ENCODE measurements at places on chromosomes 3 and 15. TPM values are rescaled to one million over a fixed set of nuclear protein-coding genes. Genes with fewer than 3 reads are reported as not detected.

- DNase-seq = peak; percentile 55
Observed at GRCh38 chr3:43152649-43153048, 46.8 kb upstream of the POMGNT2 start.

- DNase-seq = no peak
Observed at GRCh38 chr3:108006077-108006771, 84.6 kb downstream of the CD47 start.

DNA sequence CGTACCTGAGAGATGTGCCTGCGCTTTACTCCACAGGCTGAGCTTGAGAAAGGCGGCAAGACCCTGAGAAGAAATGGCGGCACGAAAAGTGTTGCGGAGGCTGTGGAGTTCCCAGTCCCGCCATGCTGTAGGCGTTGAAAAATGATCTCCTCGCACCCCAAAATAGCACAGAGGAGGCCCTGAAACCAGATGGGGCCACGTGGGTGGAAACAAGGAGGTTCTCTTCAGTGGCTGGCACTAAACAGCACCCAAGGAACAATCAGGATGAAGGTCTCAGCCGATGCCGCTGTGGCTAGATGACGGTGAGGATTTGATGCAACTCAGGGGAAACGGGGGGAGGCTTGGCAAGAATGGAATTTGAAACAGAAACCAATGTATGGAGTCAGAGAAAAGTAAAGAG is 57.3 kb downstream of the TMEM212 start:
- DNase-seq = no peak

The ZNF80 gene
- not detected for total RNA-seq

DNA sequence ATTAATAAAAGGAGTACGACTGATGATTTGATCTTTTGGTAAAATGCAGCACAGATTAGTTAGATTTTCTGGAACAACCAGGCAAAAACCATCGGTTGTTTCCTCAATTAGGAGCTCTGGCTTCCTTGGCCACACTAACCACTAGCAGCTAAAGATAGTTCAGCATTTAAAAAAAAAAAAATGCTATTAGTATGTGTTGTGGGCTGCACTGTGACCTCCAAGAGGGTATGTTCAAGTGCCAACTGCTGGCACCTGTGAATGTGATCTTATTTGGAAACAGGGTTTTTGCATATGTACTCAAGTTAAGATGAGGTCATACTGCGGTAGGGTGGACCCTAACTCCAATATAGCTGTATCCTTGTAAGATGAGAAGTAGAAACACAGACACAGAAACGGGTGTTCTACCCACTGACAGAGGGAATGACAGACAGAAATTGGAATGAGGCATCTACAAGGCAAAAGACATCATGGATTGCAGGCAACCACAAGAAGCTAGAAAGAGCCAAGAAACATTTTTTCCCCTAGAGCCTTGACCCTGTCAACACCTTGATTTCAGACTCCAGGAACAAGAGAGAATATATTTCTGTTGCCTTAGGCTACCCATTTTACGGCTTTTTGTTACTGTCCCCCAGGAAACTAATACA is 534.6 kb upstream of the ROBO2 start:
- DNase-seq = no peak

DNA sequence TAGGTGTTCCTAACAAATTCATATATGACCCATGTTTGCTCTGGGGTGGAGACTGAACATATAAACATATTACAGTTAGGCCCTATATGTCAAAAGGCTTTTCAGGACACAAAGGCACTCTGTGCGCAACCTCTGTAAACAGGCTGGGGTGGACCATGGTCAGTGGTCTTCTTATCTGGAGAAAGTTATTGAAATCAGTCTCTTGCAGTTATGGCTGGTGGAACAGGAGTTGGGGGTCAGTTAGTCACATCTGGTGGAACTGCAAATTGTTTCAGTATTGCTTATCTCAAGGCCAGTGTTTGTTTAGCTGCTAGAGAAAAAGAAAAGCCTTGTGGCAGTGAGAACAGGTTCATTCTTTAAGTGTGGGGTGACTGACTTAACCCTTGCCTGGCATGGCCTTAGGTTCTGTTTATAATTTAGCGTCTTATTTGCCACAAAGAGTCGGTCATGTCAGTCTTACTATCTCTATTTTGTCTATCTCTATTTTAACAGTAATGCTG is 5.9 kb upstream of the GP9 start:
- DNase-seq = no peak

DNA sequence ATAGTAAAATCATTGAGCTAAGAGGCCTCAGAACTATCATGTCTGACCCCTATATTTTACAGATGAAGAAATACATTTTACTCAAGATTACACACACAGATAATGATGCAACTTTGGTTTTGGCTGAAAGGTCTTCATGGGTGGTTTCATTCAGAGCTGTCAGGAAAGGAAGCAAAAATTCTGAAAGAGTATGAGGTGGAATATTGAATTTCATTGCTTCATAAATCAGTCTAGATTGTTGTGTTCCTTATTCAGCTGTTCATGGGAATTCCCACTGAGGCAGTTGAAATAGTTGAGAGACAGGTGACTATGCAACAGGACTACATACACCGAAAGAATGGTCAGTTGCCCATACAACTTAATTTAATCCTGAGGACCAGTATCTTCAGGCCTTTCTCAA is 39.4 kb downstream of the CD200 start:
- no peak for DNase-seq

DNA sequence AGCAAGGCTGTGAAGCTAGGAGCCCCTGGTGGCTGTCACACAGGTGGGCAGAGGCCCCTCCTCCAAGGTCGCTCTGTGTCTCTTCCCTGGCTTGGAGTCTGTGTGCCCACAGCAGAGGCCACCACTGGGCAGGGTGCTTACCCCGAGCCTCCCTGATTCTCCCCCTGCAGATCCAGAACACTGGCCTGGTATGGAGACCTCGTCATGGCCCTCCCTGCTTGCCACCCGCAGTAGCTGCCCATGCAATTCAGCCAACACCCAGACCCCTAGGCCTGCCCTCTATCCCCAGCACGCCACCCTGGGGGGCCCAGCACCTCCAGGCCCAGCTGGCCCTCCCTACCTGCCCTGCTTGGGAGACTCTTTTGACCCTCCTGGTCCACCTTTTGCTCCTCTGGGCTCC is 5.5 kb upstream of the RHO start:
- no peak for DNase-seq

- DNase-seq = no peak
Observed at GRCh38 chr3:102104033-102104432, 254.7 kb downstream of the NFKBIZ start.

GRCh38 chr3:188320757-188321156 is 166.8 kb downstream of the LPP start:
- no peak for DNase-seq

DNA sequence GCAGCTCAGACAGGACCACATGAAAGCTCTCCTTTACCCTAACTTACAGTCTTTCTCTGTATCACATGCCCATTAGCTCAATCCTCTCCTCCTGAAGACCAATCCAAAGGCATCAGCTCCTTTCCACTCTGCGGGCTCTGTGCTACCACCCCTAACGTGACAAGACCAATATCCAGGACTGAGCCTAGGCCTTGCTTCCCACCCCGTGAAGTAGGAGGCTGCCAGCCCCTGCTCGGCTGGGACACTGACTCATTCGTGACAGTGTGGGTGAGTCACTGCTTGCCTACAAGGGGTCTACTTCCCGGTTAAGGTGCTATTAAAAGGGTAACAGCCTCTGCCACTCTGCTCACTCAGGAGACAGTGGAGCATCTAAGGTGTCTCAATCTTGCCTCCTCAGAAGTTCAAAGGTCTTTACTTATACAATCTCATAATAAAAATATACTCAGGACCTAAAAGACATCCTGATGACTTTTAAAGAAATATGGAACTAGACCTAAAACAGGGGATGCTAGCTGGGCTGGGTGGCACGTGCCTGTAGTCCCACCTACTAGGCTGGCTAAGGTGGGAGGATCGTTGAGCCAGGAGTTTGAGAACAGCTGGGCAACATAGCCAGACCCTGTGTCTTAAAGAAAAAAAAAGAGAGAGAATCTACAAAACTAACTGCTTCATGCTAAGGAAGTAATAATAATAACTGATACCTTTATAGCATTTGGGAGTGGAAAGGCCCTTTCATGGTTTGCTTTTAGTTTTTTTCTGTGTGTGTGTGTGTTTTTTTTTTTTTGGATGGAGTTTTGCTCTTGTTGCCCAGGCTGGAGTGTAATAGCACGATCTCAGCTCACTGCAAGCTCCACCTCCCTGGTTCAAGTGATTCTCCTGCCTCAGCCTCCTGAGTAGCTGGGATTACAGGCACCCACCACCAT is 55.0 kb downstream of the TMEM44 start:
- no peak for DNase-seq

DNA sequence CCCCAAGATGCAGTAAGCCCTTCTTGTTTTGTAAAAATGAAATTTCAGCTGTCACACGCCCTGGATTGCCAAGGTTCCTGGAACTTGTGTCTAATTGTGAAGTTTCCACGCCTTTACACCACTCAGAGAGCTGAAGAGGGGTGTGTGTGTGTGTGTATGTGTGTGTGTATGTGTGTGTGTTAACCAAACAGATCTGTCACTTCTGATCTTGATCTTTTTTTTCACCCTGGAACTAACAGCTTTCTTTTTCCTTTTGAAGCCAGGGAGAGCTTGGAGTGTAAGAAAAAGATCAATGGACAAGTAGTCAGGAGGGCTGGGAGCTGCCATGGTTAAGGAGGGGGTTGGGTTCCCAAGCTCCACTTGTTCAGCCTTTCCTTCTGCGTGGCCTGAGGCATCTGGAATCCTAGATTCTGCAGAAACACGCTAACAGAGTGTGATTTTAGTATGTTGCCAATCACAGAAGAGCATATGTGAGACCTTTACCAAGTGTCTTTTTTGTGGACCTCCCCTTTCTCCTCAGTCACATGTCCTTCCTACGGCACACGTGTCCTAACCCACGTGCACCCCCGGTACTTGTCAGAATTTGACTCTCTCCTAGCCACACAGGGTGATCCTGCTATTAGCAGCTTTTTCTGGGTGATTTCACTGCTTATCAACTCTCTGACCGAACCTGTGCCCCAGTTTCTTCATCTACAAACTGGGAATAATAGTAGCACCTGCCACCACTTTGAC is 11.5 kb downstream of the TIMP4 start:
- peak; percentile 8 for DNase-seq

The IL17RE gene
- 1.3 TPM for total RNA-seq

DNA sequence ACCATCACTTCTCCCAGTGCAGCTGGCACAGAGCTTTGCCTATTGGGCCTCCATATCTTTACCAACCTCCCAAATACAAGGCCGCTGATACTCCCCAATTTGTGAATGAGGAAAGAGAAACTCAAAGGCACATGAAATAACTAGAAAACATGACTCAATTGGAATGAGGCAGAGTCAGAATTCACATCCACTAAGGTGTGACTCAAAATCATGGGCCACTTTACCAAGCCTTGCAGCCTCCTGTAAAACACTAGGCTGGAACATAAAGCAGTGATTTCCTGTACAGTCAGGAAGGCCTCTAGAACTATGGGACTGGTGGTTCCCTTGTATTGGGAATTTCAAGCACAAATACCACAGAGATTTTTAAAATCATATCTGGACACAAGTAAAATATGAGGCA is 128.6 kb downstream of the DCLK3 start:
- no peak for DNase-seq

The OIP5 gene
- not detected for total RNA-seq

DNA sequence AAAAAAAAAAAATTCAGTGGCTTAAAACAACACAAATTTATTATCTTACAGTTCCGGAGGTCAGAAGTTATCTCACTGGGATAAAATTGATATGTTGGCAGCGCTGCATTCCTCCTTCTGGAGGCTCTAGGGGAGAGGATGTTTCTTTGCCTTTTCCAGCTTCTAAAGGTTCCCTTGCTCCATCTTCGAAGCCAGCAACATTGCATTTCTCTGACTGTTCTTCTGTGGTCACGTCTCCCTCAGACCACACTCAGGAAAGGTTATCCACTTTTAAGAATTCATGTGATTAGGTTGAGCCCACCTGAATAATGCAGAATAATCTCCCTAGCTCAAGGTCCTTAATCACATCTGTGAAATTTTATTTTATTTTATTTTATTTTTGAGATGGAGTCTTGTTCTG is 23.4 kb upstream of the ACAP2 start:
- DNase-seq = no peak

GRCh38 chr15:69436951-69437350 is 15.7 kb upstream of the RPLP1 start:
- no peak for DNase-seq

The LNP1 gene
- total RNA-seq = 1.8 TPM

DNA sequence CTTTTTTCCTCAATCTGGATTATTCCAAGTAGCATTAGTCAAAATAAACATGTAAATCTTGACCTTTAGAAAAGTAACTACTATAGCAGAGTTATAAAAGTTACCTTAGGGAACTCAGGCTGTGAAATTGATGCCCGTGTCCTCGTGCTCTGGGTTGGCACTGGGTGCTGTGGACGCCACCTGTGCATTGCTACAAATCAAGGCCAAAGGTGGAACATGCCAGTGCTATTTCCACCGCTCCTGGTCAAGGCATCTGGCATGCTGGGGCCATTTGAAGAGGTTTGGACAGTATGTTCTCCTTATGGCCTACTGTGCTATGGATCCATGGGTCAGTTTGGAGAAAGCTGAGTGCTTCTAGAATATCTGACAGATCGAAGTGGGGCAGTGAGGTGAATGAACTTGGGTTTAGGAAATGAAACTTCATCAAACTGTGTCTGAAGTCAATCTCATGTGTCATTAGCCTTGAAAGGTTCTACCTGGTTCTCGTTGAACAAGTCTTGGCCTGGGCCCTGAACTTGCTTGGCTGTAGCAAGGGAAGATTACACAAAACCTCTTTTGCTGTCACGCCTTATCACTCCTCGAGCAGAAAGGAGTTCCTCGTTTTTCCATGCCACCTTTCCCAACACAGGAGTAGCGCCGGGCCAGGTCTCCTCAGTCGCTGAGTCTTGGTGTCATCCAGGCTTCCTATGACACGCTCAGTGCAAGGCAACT is 397.6 kb upstream of the RGMA start:
- DNase-seq = peak; percentile 83

GRCh38 chr3:72505539-72506405 is 342.5 kb downstream of the SHQ1 start:
- no peak for DNase-seq

DNA sequence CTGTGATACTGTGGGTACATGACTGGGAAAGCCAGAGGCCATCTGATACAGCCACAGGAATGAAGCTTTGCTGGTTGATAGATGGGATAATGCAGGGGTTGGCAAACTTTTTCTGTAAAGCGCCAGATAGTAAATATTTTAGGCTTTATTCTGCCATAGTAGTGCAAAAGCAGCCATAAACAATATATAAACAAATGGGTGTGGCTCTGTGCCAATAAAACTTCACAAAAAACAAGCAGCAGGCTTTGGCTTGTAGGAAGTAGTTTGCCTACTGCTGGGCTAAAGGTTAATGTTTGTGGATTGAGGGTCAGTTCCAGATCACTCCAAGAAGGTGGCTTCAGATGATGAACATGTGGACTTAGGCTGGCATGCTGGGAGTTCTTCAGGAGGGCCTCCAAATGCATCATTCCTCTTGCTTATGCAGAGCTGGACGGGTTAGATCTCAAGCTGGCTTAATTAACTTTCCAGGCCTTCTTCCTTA is 305.7 kb downstream of the RPLP1 start:
- peak; percentile 77 for DNase-seq

- DNase-seq = no peak
Observed at GRCh38 chr3:128486681-128487537, 6.1 kb downstream of the GATA2 start.

GRCh38 chr3:127153506-127153815 is 39.5 kb upstream of the PRR23E start:
- no peak for DNase-seq

The ACAN gene
- total RNA-seq = under 0.01 TPM
